Vagina (tissue), 2 donors: ENCODE measurements at places on chromosomes 4 and X.

GRCh38 chrX:19127649-19128168 is 5.4 kb upstream of the ADGRG2 start:
- no peak for DNase-seq

- no peak for DNase-seq
These were observed 11.9 kb upstream of the DCAF4L1 start for GRCh38 chr4:41969671-41970070.

DNA sequence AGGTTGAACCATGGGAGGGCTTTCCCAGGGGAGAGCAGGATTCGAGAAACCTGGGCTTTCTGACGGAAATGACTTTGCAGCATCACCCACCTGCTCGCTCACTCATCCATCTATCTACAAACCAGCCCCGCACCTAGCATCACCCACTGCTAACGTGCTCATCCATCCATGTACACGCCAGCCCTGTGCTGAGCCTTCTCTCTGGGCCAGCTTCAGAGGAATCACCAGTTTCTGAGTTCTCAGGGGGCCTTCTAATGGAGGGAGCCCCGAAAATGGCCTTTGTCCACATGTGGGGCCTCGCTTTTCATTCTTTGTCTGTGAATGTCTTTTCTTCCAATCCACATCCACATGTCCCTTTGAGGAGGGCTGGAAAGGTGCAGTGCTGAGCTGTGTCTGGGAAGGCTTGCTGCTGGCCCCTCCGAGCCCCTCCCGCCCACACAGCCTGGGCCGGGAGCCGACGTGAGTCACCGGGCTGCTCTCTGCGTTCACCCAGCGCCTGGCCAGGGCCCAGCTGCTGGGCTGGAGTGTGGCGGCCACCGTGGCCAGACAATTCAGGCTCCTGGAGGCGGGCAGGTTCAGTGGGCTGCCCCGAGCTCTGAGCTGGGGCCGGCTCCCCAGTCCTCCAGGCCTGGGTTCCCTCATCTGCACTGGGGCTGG is 14.7 kb downstream of the SORCS2 start:
- no peak for DNase-seq

DNA sequence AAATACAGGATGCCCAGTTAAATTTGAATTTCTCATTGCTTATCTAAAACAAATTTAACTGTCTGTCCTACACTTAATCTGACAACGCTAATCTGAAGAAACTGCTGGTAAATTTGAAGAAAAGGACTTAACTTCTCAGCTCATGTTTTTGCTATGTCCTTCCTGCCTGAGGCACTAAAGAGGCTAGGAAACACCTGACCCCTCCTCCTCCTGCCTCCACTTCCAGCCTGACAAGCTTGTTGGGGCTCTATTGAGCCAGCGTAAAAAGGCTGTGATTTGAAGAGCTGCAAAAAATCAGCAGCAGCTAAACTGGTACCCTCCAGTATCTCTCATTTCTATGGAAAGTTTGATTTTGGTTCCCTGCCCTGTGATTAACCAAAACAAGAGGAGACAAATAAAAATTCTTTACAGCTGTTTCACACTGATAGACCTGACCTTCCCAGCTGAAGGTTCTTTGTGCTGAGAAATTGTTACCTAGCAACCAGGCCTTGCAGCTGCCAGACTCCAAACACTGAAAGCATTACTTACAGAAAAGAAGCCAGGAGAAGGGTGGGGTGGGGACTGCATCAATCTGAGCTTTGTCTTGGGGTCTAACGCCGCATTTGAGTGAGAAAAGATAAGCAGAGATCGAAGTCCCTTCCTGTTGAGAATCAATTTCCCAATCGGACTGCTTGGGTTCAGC is 35.0 kb downstream of the DCX start:
- no peak for DNase-seq

GRCh38 chrX:114611018-114611619 is 27.2 kb downstream of the HTR2C start:
- no peak for DNase-seq

GRCh38 chrX:118847676-118848075 is 24.1 kb downstream of the ZCCHC12 start:
- DNase-seq: no peak

- DNase-seq: no peak
These were observed 193.4 kb upstream of the PACRGL start for GRCh38 chr4:20506827-20507226.

DNA sequence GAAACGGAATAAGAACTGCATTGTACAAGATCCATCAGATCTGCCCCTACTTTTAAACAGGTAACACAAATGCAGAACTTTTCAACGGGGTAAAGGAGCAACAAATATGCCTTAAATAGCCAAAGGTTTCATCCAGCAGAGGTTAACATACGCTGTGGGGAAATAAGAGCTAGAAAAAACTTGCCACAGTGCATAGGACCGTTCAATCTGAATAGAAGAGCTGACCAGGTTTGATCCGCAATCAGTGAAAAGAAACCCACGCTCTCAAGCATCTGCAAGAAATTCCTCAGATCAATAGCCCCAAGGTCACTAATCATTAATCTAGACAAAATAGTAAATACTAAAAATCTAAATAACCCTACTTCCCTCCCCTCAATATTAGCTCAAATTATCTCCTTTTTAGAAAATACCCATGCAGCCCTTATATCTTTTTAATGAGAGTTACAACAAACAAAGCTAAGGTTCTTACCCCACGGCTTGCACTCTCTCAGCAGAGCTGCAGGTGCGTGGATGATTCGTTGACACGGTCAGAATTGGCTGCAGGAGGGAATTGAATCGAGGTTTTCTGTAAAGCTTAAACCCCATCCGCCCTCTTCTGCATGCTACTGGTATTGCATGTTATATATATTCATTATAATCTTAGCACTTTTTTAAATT is at the start of gene TLR10:
Gene TLR10, minus strand, starts transcription at position 539 of the 657 bp plus-strand sequence. CDS start 7,400 bp downstream, outside the sequence.
- DNase-seq: no peak

DNA sequence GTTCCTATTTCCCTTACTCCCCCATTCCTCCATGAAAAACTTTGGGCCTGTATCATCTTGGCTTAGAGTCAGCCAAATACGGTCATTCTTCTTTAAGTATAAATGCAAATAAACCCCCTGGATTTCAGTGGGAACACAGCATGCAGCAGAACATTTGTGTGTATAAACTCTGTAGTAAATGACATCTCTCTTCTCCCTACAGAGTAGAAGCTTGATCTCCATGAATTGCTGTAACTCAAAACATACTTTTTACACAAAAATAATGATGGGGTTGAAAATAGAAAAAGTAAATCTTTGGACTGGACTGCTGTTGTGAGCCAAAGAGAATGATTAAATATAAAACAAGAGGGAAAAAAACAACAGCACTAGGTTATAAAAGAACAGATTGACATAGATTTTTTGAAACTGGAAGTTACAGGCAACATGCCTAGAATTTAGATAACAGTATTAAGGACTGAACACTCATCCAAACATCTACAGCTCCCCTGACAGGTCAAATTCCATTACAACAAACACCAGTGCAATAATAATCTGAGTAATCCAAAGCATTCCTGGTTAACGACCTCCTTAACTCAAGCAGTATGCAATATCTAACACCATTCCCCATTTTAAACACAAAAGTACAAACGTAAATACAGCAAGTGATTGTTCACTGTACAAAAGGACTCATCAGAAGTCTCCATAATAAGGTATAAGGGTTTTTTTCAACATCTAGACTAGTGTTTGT is 30.7 kb downstream of the TSPAN5 start:
- no peak for DNase-seq

DNA sequence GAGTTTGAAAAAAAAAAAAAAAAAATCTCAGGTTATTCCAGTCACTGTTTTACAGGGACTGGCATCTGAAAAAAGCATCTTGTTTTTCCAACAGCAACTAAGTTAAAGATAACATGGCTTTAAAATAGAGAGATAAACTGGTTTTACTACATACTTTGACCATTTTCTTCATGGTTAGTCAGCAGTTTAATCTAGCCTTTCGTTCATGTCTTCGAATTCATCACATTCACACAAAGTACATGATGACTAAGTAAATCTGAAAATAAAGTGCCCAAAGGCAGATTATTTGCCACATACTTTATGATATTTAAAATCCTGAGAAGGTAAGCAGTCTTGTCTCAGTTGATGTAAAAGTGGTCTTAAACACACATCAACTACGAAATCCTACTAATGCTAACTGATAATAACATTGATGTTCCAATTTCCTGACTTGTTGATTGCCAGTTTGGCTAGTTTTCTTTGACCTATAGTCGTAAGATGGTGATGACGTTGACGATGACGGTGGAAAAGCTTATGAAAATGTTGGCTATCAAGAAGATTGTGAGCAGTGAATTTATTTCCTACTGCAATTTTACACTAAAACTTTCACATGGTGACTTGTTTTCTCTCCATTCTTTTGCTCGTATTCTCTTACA is 540.5 kb upstream of the BOD1L1 start:
- no peak for DNase-seq

DNA sequence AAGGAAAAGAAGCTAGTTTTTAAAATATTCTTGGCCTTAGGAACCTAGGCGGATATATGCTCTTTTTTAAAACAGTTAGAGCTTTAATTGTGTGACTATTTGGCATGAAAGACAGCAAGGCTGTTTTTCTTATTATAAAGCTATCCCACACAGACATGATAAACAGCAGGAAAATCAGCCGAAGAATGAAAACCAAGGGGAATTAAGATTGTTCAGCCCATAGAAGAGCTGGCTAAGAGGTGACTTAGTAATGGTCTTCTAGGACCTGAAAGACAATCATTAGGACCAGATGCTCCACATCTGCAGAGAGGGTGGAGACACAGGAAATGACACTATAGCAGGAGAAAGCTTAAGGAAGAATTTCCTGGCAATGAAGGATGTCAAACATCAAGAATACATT is 171.4 kb upstream of the NRK start:
- DNase-seq: no peak

- DNase-seq: no peak
These were observed at the start of gene FGFR3 for GRCh38 chr4:1792832-1793495. Gene FGFR3, plus strand, starts transcription at chr4:1793293. Its CDS starts 642 bp downstream, at chr4:1793935.
